ENCODE measurements at places on chromosomes 6 and 20.

DNA sequence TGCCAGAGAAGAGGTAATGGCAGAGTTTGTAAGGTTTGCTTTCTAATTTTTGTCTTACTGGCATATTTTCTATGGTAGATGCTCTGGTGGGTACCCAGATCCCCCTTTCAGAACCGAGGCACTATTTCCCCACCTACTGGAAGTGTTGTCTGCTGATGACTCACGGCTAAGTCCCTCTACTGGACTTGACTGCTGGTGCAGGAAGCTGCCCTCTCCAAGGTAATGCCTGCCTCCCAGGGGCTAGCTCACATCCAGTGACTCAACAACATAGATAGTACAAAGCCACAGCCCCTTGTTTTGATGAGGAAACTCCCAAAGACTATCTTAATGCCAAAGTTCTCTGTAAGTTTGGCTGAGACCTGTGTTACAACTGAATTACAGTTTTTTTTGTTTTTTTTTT, 285.4 kb upstream of the FLRT3 start:
- DNase-seq = peak; percentile 48

- no peak for DNase-seq
Observed at GRCh38 chr20:37297066-37297736, 7.7 kb downstream of the MANBAL start.

GRCh38 chr6:42873313-42873712, 6.1 kb upstream of the RPL7L1 start:
- DNase-seq = no peak

DNA sequence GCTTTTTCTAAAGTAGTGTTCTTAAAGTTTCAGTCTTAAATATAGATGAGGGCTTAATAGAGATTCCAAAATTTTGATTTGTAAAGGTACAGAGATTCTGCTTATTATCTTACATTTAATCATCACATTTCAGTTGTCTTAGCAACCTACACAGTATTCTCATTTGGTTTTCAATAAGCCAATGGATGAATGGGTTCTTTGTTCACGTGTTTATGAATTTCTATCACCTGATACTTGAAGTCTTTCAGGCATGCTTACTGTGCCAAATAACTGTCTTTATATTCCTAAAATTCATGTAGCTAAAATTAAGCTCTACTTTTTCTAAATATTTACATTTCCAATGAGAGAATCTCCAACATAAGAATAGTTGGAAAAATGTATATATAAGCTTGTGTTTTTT, 152.7 kb downstream of the EYA4 start:
- no peak for DNase-seq

DNA sequence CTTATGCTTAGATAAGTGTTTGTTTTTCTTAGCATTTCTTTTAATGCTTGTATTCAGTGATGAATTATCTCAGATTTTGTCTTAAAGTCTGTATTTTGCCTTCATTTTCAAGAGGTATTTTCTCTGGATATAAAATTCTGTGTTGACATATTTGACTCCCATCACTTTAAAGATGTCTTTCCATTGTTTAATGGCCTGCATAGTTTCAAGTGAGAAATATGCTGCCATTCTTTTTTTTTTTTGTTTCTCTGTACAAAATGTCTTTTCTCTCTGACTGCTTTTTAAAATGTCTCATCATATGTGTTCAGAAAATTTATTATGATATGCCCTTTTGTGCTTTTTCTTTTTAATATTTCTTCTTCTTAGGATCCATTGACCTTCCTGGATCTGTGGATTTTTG, 578.0 kb upstream of the NOX3 start:
- DNase-seq = no peak

DNA sequence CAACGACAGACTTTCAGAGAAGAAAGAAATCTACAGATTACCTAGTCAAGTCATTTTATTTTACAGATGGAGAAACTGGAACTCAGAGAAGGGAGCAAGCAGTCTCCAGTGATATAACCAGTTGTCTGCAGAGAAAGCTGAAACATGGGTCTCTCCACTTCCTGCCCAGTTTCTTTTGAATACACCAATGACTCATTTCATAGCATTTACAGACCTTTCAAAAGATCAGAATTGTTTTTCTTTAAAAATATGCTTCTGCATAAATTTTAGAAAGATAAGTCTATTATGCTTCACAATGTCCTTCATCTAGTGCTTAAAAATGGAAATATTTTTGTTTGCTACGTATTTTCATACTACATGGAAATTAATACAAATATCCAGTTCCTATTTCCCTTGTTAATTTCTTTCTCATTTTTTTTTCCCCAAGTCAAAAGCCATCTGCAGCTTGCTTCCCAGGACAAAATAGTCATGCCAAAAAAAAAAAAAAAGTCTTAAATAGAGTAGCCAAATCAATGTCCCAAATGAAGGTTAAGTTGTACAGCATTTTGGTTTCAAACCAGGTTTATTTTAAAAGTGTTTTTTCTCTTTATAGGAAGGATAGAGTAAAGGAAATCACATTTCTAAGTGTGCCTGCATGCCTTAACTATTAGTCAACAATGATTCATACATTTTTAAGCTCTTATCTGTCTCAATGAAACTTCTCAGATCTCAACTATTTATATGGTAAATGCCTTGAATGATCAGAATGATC, 36.9 kb downstream of the ARHGAP18 start:
- no peak for DNase-seq

GRCh38 chr6:38479331-38479730, 160.4 kb downstream of the BTBD9 start:
- no peak for DNase-seq

DNA sequence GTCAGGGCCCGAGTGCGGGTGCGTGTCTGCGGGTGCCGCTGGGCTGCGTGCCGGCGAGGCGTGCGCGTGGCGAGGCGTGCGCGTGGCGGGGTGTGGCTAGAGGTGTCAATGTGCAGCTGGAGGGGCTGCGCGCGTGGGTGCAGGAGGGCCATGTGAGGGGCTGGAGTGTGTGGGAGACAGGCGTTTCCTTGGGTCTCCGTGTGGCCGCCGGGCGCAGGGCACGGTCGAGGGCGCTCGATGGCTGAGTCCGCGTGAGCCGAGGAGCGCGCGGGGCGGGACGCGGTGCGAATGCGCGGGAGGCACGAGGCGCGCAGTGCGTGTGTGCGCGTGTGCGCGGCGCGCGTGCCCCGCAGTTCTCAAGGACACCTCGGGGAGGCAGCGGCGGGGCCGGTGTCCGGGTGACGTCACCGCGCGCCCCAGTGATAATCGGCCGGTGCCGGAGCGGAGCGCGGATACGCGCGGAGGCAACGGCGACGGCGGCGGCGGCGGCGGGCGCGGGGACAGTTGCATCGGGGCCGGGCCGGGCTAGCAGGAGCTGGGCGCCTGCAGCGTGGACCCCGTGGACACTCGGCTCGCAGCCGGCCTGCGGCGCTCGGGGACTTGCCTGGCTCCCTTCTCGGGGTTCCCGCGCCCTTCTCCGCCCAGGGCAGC, 38.7 kb downstream of the YTHDF1 start:
- no peak for DNase-seq

DNA sequence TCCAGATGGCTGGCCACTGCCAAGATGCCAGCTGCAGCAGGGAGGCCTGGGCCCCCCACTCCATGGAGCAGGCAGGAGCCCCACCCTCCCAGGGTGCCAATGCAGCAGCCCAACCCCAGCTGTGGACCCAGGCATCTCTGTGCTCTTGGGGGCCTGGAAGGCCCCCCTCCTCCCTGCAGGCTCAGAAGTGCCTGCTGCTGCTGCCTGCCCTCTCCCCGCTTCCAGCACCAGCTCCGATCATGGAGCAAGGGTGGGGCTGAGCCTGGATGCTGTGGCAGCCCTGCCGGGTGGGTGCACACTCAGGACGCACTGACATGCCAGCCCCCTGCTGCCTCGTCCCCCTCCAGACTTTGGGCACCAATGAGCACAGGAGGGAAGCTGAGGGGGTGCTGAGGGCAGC, 14.8 kb upstream of the ABCC10 start:
- no peak for DNase-seq

- DNase-seq = no peak
Observed at GRCh38 chr6:22600059-22600458, 30.7 kb downstream of the HDGFL1 start.

DNA sequence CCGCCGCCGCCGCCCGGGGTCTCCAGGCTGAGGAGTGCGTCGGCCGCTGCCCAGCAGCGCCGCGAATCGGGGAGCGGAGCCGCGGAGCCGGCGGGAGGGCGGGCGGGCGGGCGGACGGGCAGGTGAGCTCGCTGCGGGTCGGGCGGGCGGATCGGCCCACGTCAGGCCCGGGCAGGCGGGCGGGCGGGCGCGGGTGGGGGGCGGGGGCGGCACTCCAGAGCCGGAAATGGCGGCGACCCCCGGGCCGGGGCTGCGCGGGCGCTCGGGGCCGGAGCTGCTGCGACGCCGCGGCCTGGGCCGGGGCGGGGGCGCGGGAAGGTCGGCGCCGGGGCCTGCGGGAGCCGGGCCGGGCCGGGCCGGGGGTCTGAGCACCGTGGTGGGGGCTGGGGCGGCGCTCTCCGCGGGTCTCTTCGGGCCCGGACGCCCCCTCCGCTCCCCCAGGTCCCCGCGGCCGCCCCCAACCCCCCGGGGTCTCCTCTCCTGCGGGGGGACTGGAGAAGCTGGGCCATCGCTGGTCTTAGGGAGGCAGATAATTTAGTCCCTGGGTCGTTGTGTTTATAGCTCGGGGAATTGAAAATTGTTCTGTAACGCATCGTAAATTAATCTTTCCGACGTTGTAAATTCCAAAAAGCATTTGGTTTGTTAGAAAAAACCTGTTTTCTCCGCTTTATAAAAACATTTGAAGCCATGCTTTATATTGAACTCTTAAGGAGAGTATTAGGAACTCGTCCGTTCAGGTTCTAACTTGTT, 451 bp downstream of the DNAJC5 start:
- DNase-seq = no peak

GRCh38 chr6:145601397-145601796, 133.9 kb downstream of the EPM2A start:
- DNase-seq = no peak

DNA sequence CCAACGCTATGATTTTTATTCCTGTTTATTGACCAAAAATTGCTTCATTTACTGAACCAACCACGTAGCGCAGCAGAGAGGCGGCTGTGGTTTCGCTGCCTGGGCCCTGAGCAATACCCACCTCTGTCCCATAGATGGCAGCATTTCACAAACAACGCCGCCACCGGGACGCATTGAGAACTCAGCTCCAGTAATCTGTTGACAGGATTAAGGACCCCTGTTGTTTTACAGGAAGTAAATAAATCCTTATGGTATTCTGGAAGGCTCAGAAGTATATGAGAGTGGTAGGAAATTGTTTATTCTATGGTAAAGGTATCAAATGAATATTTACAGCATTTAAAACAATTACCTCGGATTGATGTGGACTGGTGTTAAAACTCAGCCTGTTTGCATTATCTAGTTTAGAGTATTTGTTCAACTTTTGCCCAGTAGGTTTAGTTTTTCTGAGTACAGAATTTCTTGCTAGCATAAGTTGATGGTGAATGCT, 547.9 kb upstream of the SLC35B3 start:
- DNase-seq = peak; percentile 47

- no peak for DNase-seq
Observed at GRCh38 chr6:30913721-30914075, 340 bp upstream of the VARS2 start.

GRCh38 chr6:41278699-41279405, 7.6 kb downstream of the TREM1 start:
- peak; percentile 73 for DNase-seq

Measured in BE2C (cell line).